ENCODE measurements at places on chromosomes 11 and 22.

DNA sequence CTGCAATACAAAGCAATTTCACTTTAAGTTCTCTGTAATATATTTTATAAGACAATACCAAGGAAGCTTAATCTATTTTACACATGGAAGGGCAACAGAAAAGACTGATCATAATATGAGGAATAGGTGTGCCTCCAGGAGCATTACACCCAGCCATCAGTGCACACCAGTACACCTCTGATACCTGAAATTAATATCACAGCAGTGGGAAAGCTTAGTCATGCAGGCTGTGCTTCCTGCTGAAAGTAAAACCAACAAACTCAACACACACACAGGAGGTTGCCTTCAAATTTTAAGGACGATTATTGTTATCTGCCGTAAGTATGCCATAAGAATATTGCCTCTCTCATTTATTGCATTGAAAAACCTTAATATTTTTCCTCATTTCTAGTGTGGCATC lies 1119.1 kb upstream of the TENM4 start:
- no peak for DNase-seq

DNA sequence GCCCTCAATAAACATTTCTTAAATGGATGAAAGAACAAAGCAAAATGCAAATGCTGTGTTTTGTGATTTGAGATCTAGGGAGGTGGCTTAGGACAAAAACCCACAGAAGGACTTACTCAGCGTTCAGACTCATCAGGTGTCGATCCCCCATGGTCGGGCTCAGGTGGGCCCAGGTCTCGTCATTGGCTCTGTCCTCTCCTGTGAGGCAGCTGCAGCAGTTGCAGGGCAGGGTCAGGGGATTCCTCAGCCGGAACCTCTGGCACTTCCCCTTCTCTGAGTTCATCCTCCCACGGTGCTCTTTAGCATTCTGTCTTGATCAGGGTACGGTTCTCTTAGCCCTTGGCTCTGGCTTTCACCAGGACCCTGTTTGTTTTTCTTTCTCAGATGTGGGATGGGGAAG lies 14.0 kb upstream of the ACR start:
- no peak for DNase-seq

- no peak for DNase-seq
Measured at GRCh38 chr11:1062075-1062820, 12.4 kb upstream of the MUC2 start.

DNA sequence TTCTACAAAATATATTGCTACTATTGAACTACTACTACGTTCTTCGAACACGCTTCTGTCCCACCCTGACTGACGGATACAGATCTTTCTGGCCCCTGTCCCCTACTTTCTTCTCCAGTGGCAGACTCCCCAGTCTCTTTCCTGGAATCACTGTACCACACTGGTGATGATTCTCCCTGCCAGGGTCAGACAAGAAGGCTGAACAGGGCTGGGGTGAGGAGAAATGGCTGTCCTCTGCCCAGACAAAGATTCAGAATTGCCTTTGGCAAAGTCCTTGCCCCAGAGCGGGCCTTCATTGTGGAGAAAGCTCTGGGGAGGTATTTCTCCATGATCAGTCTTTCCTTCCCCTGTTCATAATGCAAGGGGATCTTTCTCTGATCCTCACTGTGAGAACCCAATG lies 1417.1 kb downstream of the BRD1 start:
- DNase-seq, result no peak

DNA sequence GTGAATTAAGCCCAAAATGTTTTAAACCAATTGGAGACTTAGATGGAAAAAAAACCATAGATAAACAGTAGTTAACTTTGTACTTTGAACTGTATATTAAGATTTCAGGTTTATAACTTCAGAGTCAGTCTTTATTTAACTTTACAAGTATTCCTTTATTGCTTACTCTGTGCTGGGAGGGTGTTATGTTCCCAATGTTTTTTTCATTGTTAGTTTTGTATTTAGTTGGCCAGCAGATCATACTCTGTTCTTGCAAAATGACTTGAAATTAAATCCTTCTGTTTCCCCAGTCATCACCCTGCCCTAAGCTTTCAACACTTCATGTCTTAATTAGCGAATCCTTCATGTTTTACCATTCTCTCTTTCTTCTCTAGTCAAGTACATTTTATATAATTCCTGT lies 25.3 kb downstream of the SIK2 start:
- no peak for DNase-seq

DNA sequence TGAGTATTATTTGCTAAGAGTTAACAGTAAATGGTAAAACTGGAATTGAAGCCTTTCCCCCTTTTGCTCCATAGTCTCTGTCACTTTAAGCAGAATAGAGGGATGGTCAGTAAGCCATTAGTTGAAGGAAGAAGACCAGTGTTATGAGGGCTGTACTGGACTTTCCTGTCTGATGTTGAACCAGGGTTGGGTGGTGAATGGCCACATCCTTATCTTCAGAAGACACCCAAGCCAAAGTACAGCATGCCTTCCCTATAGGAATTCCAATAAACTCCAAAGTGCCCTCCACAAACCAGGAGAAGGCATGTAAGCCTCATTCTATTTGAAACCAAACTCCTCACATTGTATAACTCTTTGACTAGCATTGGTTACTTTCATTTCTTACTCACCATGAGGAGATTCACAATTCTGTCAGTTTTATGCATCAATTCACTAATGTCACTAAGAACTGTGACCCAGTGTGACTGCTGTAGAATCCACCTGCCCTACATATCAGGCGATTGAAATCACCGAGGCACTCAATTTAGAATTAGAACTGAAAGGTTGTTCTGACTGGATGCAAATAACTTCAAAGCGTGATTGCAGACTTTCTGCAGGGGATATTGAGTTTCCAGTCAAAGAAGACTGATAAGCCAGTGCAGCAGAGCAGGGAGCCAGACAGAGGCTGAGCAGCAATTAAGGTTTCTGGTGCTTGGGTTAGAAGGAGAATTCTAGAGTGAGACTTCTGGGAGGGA lies 107.1 kb upstream of the DDI1 start:
- no peak for DNase-seq

DNA sequence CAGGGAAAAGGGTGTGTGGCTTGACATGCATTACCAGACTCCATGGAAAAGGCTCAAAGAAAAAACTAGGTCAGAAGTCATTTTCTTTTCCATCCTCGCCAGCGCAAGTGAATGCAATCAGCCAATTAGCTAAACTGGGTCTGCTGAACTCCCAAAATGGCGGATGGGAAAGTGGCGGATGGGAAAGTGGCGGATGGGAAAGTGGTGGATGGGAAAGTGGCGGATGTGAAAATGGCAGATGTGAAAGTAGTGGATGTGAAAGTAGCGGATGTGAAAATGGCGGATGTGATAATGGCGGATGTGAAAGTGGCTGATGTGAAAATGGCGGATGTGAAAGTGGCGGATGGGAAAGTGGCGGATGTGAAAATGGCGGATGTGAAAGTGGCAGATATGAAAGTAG lies 158.4 kb downstream of the CEP164 start:
- no peak for DNase-seq
